ENCODE measurements at places on chromosomes 3 and 15.
A peak's percentile ranks its signal among the peaks of the same experiment; 100 is the strongest.

GRCh38 chr3:6281662-6282061 is 579.3 kb upstream of the GRM7 start:
- no peak for DNase-seq

GRCh38 chr3:155651489-155652218 is 93.2 kb downstream of the PLCH1 start:
- DNase-seq, result no peak

- DNase-seq, result no peak
Measured at GRCh38 chr15:60021589-60022378, 17.7 kb downstream of the FOXB1 start.

- no peak for DNase-seq
Measured at GRCh38 chr3:162295323-162295983, 798.8 kb downstream of the OTOL1 start.

DNA sequence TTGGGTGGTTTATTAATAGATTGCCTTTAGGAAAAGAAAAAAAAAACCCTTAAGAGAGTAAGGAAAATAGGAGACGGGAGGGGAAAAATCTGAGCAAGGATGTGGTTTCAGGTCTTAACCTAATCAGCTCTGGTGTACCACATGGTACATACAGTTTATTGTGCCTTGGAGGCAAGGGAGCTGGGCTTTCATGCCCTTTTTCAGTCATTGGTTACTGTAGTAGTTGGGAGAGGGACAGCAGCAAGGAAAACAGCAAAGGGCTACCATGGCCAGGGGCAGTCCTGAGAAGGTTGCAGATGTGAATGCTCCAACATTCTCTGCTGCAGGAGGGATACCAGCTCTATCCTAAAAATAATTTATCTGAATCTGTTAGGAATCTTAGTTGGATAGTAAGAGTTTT is 5.9 kb downstream of the CMC1 start:
- DNase-seq, result no peak

DNA sequence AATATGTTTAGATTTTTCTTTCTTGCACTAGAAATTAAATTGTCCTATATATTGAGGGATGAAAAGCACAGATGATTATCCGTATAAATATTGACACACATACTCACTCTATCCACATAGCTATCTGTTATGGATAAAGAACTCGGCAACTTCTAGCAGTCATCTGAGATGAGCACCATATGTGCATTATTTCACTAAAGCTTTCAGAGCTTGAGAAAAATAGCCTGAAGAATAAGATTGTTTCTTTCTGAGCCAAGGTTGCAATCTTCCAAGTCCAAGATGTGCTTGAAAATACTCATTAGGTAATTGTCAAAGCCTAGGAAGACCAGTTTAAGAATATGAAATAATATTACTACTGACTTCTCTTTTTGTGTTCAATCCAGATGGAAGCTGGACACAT is 40.5 kb downstream of the COL8A1 start:
- DNase-seq, result no peak

DNA sequence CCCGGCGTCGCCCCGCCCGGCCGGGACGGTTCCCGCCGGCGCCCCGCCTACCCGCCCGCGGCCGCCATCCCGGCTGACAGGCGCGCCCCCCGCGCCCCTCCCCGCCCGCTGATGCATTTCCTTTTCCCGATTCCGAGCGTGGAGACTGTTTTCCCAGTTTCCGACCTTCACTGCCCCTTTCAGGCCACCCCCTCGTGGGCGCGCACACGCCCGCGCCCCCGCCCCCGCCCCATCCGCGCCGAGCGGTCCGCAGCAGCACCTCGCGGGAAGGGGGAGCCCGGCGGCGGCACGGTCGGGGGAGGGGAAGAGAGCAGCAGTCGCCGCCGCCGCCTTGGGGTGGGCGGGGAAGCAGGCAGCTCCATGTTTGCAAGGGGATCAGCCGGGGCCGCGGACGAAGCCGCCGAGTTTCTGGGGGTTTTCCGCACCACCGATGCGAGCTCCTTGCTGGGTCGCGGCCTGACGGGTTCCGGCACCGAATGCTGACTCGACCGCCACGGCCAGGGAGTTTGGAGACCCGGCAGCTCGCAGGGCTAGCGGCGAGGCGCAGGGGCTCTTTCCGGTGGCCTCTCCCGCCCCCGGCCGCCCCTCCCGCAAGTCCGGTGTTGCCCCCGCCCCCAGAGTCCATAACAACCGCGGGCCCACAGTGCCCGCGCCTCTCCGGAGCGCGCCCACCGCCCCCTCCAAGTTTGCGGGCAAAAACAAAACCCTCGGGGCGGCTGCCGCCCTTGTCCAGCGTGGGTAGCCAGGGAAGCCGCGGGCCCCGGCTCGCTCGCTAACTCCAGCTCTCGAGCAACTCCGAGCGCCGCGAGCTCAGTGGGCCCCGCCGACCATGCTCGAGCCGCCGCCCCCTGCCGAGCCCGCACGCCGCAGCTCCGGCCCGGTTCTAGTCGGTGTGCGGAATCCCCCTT is 3.2 kb upstream of the SIN3A start:
- DNase-seq, result peak; percentile 76

Measured in activated T-helper 9 cell treated with anti-CD3 and anti-CD28 coated beads, Interleukin-2, amount 50 U/mL, for 16 hours (primary cell).